ENCODE measurements at places on chromosomes 12 and 14.

DNA sequence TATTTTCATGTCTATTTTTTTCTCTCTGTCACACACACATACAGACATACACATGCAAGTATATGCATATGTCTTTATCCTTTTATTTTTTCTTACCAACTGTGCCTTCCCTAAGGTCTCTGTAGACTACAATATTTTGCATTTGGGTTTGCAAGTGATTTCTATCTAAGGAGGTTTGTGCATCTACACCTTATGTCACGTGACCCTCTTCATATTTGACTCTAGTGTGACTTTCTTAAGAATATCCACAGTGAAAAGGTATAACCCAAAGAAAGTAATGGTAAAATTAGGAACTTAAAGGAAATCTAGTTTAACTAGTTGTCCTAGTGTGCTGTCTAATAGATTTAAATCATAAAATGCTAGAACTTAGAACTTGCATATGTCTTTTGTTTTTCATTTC, 298.8 kb upstream of the LRIG3 start:
- DNase-seq, result no peak

DNA sequence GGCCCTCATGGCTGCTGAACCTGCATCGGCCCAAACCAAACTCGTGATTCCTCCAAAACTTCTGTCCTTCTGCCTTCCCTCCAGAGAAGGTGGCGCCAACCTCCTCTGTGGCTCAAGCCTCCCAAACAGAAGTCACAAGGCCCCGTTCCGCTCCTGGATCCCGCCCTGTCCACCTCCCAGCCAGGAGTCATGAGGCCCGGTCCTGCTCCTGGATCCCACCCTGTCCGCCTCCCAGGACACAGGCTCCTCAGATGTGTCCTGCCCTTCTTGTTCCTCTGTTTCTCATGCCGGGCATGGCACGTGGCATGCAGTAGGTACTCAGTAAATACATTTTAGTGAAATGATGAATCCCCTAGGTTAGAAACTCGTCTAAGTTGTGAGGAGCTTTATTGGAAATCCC, 94.2 kb upstream of the SFSWAP start:
- no peak for DNase-seq

- DNase-seq, result no peak
These were observed 157.9 kb upstream of the PARP11 start for GRCh38 chr12:4030929-4031702.

- DNase-seq, result no peak
These were observed 72.8 kb downstream of the IRF2BPL start for GRCh38 chr14:76955575-76956315.

- no peak for DNase-seq
These were observed 114.0 kb downstream of the MSRB3 start for GRCh38 chr12:65392491-65392890.

DNA sequence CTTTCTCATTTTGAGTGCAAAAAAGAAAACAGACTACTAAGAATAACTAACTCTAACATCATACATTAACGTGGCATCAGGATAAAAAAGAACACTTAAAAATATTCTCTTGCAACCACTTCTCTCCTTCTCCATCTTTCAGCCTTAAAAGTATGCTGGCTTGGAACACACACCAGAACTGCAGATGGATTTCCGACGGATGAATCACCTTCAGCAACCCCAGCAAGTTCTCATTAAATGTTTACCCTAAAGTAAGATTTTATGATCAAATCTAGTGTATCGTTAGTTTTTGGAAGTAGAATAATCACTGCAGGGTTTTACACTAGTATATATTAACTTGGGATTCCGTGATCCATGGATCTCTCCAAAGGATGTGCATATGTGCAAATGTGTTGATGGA, 1.2 kb downstream of the NEK9 start:
- no peak for DNase-seq

DNA sequence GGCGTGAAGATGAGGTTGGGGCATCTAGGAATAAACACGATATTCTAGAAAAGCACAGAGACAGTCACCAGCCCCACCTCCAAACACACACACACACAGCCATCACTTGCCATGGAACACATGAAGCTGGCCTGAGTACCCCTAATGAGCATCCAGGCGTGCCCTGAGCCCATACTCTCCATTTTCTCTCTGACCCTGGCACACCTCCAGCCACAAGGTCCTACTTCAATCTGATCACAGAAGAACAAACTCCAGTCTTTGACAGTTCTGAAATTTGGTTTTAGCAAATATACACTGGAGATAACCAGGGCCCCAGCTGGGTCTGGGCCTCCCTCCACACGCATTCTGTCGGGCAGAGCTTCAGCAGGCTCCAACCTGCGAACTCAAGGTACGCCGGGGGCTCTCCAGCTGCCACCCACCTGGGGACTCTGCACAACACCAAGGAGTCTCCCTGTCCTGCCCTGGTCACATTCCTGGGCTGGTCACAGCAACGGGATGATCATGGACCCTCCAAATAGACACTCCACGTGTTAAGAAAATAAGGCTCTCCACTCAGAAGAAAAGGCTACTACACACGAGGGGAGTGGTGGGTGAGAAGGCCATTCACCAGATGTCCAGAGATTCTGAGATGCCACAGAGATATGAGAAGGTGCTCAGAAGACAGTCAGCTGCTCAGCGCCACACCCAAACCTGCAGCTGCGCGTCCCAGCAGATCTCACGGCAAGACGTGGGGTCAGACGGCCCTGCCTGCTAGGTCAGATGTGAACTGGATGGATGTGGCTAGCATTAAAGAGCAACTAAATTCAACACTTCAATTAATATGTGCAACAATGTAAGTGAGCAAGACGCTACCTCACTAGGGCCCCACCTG, 57.0 kb upstream of the PNMA1 start:
- DNase-seq, result no peak

DNA sequence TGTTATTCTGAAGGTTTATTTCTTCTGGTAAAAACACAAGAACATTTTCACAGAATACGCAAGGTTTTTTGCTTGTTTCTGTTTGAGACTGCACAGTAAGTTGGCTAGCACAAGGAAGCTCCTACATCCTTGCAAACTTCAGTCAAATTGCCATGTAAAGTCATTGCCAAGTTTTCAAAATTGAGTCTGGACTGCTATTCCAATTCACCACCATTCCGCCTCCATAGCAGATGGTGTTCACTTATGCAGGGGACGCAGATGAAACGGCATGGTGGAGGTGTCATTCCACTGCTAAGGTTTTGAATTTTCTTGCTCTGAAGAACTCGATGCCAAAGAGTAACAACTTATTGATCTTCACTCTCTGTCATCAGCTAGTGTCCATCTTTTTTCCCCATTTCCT, 303.9 kb upstream of the SYT1 start:
- no peak for DNase-seq

DNA sequence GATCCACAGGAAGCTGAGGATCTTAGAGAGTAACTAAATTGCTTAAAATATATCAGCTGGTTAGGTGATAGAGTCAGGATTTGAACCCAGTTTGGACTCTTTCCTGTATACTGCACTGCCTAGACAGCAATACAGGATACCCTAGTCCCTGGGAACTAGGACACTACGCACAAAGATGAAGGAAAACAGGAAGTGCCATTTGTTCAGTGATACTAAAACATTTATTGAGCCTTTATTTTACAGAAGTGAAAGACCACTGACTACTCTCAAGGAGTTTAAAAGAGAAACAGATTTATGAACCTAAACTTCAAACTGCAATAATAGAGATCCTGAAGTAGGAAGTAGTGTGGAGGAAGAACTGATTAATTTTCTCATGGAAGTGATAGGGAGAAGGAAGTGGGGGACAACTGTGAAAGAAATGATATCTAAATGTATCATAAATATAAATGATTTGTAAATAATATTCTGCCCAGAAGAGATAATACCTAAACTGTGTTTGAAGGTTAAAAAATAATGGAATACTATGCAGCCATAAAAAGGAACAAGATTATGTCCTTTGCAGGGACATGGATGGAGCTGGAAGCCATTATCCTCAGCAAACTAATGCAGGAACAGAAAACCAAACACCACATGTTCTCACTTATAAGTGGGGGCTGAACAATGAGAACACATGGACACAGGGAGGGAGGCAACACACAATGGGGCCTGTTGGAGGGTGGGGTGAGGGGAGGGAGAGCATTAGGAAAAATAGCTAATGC, 18.2 kb downstream of the MSRB3 start:
- DNase-seq, result no peak

All from hematopoietic multipotent progenitor cell treated with erythropoietin and hydrocortisone succinate and interleukin-3 and kit ligand, for 15 days (in vitro differentiated cells).